ENCODE measurements at places on chromosomes 4 and X.

- DNase-seq = no peak
Measured at GRCh38 chrX:110310000-110310790, 7.7 kb downstream of the AMMECR1 start.

DNA sequence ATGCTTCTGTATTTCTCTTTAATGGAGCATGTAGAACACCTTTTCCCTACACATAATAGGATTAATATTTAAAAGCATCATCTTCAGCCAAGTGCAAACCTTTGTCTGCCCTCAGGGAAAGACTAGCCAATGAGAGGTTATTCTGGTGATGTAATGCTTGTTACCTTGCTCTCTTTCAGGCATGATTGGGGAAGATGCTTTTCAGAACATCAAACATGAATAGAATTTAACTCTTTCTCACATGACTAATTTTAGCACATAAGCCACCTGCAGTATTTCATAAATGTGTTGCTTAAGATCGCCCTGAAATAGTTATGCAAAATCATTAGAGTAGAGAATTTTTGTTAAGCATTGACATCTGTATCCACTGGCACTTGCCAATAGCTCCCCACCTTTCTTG lies 10.7 kb upstream of the EPGN start:
- no peak for DNase-seq

GRCh38 chr4:82799006-82799881 lies 648 bp upstream of the SCD5 start:
- DNase-seq = no peak

DNA sequence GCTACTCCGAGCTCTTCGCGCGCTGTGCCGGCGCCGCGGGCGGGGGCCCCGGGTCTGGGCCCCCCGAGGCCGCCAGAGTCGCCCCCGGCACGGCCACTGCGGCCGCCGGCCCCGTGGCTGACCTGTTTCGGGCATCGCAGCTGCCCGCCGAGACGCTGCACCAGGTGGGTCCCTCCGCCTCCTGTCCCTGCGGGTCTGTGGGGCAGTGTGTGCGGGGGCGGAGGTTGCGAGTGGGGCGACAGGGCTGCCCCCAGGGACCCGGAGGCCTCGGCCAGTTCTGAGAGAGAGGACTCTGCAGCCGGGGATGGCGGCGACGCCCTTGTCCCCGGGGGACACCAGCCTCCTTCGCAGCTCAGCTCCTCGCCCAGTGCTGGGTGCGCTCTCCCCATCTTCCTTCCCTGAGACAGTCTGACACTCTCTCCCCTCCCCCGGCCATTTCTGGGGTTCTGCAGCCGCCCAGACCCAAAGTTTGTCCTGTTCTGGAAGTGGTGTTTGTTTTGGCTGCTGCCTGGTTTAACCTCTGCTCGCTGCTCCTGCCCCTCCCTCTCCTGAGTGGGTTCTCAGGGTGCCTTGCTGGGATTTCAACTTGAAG lies 609 bp downstream of the REPS2 start:
- DNase-seq = no peak

DNA sequence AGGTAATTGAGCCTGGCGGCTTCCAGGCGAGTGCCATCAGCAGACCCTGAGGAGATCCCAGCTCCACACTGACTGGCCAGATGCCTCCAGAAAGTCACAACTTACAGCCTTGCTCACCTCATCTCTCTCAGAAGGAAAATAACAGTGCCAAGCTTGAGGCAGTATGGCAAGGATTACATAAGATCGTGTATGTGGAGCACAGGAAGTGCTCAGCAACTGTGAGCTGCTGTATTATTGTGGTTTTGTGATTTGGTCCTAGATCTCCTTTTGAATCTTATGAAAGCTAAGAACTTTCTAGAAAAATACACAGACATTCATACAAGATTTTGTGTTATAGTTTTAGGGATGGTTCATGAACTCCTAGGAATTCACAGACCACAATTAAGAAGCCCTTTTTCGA lies 14.0 kb downstream of the RASL11B start:
- no peak for DNase-seq

GRCh38 chr4:69718396-69719271 lies 41.8 kb downstream of the SULT1B1 start:
- DNase-seq = no peak

DNA sequence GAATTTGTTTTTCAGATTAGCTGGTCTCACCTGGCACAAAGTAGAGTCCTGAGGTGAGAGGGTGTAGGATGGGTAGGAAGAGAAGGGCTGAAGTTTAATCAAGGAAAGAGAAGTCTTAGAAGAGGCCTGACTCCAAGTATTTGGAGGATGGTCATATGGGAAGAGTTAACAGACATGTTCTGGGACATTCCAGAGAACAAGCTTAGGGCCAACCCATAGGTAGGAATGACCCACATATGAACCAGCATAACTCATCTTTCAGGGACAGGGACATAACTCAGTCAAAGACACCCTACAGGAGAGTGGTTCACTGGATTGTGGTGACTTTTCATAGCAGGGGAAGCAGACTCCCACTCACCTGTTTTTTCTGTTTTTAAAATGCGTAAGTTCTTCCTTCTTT lies 27.9 kb upstream of the ANXA5 start:
- DNase-seq = no peak

GRCh38 chr4:14337892-14338584 lies 664.2 kb upstream of the CPEB2 start:
- DNase-seq = no peak

GRCh38 chrX:134544513-134545151 lies 84.7 kb downstream of the HPRT1 start:
- DNase-seq = no peak

GRCh38 chrX:97374266-97374665 lies 490.6 kb downstream of the RPA4 start:
- no peak for DNase-seq

- DNase-seq = peak; percentile 93
Measured at GRCh38 chr4:144820011-144820727, 174.2 kb downstream of the HHIP start.

DNA sequence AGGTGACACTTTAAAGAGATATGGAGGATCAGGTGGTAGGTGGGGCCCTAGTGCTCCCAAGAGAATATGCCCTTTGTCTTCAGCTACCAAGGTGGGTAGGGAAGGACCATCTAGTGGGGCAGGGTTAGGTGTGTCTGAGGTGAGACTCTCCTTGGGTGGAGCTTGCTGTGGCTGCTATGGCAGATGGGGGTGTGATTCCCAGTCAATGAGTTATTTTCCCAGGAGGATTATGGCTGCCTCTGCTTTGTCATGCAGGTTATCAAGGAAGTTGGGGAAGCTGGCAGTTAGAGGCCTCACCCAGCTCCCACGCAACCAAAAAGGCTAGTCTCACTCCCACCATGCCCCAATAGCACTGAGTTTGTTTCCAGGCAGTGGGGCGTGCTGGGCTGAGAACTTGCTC lies 18.0 kb upstream of the SPIN2A start:
- DNase-seq = no peak

GRCh38 chr4:43993196-43993902 lies 455.3 kb downstream of the KCTD8 start:
- no peak for DNase-seq

GRCh38 chrX:65866146-65866545 lies 173.7 kb downstream of the VSIG4 start:
- no peak for DNase-seq

- DNase-seq = no peak
Measured at GRCh38 chrX:47351706-47352105, 18.7 kb upstream of the ZNF157 start.

DNA sequence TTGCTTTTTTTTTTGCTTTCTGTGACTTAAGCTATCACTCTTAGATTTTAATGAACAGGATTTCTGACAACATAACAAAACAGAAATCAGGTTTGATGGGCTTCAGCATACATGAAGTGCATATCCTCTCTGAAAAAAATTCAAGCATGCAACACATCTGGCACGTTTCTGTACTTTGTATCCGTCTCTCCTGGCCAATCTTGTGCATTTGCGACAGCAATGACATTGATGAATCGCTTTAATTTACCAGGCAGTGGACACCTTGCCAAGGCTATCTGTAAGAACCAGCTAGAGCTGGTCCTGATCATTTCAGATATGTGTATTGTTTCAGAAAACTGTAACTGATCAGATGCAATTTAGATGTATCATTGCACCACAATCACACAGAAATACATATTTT lies 93.3 kb downstream of the CCSER1 start:
- no peak for DNase-seq

- DNase-seq = no peak
Measured at GRCh38 chr4:108181704-108182103, 13.0 kb upstream of the LEF1 start.

GRCh38 chr4:164538097-164538496 lies 215.8 kb upstream of the SMIM31 start:
- no peak for DNase-seq

DNA sequence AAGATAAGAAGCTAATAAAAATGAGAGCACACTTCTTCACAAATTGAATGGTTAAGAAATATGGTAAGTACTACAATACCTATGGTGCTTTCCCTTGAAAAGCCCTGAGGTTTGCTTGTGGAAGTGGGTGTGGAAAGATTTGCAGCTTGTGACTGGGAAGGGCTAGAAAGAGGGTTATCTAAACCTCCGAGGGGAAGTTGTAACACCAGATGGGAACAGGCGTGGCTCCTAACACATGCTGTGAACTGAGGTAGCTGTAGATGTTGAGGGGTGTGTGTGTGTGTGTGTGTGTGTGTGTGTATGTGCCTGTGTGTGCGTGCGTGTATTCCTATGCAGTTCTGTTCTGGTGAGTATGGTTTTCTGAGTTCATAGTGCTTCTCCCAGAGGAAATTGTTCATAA lies 21.5 kb downstream of the FRMPD4 start:
- no peak for DNase-seq

DNA sequence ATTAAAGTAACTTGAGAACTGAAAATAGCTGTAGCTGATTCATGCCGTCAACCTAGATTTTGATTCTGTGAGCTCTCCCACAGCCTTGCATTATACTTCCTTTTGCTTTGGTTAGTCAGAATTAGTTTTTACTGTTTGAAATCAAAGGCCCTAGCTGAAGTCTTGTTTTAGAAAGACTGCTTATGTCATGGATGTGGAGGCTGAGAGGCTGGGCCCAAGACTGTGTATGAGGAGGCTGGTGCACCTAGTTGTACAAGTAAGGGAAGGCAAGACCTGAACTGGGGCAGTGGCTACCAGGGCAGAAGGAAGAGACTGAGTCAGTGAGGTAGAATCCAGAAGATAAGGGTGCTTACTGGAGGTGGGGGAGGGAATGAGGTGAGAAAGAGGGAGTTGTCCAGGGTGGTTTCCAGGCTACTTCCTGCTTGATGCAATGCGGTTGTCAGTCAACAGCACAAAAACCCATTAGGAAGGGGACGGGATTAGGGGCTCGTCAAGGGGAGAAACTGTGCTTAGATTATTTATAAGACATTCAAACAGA lies 76.2 kb upstream of the PAGE3 start:
- DNase-seq = no peak

GRCh38 chr4:47519239-47519883 lies 34.3 kb downstream of the ATP10D start:
- DNase-seq = no peak
